Astrocyte of the spinal cord (primary cell): ENCODE measurements at places on chromosomes 13 and 19.

DNA sequence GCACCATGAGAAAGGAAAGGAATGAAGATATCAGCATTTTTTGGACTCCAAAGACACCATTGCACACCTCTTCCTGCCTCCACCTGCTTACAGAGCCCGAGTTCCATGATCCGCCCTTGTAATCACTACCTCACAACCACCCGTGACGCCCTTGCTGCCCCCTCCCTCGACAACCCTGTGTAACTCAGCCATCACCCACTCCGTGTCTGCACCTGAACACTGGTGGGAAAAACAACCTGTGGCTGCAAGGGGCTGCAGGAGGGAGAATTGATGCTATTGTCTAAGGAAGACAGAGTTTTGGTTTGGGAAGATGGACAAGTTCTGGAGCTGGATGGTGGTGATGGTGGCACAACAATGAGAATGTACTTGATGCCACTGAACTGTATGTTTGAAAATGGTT, 27.0 kb downstream of the ZIC5 start:
- no peak for DNase-seq

GRCh38 chr19:12777217-12778016, 2.1 kb upstream of the HOOK2 start:
- DNase-seq = peak; percentile 85

GRCh38 chr13:73913079-73913740, 221.0 kb downstream of the KLF12 start:
- peak; percentile 47 for DNase-seq

DNA sequence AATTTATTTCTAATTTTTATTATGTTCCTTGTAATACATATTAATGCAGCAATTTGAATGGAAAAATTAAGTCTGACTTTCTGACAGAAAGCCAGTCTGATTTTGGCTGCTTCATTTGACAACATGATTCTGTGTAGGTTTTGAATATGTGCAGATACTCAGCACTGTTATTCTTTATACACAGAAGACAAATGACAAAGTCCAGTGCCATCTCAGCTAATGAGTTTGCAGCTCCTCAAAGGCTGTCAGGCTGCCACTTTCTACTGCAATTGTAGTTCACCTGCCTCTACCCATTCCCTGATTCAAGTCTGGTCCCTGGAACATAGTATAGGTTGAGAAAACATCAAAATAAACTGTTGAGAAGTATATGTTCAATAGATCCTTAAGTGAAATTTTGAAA, 2.9 kb upstream of the CHAMP1 start:
- DNase-seq = no peak

GRCh38 chr13:111159362-111160320, 44.5 kb downstream of the ARHGEF7 start:
- DNase-seq = no peak

GRCh38 chr13:25042151-25042865, 53.6 kb upstream of the PABPC3 start:
- no peak for DNase-seq

- no peak for DNase-seq
Measured at GRCh38 chr13:70424428-70424827, 316.2 kb upstream of the KLHL1 start.

- no peak for DNase-seq
Measured at GRCh38 chr13:113365583-113365970, 1.6 kb upstream of the GRTP1 start.

GRCh38 chr19:39542206-39542605, 2.2 kb upstream of the EID2 start:
- no peak for DNase-seq

GRCh38 chr13:80866921-80867320, 526.0 kb upstream of the SPRY2 start:
- DNase-seq = no peak

- no peak for DNase-seq
Measured at GRCh38 chr13:71677124-71677523, 189.9 kb downstream of the DACH1 start.
